ENCODE measurements at places on chromosomes 6 and 20.

DNA sequence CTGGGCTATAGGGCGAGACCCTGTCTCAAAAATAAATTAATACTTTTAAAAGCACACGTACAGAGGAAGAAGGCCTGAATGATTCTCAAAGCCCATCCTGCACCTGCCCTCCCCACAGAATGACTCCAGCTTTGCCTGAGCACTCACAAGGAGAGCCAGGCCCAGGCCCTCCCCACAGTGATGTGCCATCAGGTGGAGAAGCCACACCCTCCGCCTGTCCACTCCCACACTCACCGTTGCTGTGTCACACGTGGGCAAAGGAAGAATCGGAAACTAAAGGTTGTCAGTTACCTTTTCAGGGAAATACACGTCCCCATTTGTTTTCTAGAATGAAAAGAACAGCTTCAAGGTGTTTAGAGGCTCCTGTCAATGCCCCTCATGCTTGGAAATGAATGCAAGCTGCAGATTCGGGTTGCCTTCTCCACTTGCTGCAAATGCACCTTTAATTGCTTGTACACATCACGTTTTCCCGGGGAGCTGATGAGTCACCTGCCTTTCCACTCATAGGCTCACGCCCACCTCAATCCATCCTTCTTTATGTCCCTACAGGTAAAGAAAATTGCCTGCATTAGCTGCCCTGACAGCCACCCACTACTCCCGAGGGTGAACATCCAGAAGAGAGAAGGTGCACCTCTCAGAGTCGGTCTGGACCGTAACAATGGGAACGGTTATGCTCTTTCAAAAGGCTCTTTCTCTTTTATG, 45.5 kb upstream of the AFDN start:
- no peak for DNase-seq

DNA sequence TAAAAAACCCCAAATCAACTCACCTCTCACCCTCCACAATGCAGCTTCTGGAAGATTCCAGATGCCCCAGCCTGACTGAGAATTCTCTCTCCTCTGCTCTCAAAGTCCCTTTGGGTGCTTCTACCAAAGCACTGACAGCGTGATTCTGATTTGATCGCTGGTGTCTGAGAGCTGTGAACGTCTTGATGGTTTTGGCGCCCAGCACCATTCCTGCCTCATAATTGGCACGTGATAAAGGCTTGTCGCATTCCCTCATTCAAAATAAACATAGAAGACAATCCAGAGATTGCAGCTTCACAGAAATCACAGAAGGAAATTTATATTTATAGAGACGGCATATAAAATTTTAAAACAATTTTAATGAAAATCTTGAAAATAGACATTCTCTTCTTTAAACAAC, 24.1 kb upstream of the ECI2 start:
- no peak for DNase-seq

DNA sequence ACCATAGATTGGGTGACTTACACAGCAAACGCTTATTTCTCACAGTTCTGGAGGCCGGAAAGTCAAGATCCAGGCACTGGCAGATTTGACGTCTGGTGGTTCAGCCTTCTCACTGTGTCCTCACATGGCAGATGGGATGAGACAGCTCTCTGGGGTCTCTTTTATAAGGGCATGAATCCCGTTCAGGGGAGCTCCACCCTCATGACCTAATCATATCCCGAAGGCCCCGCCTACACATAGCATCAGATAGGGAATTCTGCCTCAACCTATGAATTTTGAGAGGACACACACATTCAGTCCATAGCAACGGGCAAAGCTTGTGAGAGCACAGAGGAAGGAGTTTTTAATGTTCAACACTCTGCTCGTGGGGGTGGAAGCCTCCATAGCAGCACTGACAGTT, 27.5 kb downstream of the DAAM2 start:
- DNase-seq, result no peak

- no peak for DNase-seq
These were observed 207.2 kb downstream of the PHACTR1 start for GRCh38 chr6:12923644-12924235.

DNA sequence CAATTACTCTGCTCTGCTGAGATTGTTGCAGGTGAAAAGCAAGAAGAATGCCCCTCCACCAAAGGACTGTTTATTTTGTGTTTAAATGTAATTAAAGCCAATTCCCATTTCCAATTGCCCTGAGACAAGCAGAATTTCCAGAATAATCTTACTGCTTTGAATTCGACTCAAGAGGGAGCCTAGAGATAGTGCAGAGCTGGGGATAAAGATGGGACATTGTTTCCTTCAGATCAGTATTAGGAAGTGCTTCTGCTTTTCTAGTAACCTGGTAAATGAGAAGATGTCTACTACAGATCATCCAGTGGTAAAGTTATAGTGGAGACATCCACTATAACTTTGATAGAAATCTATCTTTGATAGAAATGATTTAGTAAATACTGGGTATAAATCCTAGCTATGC, 326.9 kb downstream of the UBE3D start:
- no peak for DNase-seq

GRCh38 chr6:20467437-20467836, 65.8 kb downstream of the E2F3 start:
- no peak for DNase-seq
